ENCODE measurements at places on chromosomes 7 and 10.

- no peak for DNase-seq
Measured at GRCh38 chr7:959271-959670, 4.8 kb upstream of the ADAP1 start.

GRCh38 chr7:120227255-120227654 is 45.7 kb upstream of the KCND2 start:
- DNase-seq: no peak

- DNase-seq: no peak
Measured at GRCh38 chr10:14215641-14216040, 115.1 kb downstream of the FRMD4A start.

DNA sequence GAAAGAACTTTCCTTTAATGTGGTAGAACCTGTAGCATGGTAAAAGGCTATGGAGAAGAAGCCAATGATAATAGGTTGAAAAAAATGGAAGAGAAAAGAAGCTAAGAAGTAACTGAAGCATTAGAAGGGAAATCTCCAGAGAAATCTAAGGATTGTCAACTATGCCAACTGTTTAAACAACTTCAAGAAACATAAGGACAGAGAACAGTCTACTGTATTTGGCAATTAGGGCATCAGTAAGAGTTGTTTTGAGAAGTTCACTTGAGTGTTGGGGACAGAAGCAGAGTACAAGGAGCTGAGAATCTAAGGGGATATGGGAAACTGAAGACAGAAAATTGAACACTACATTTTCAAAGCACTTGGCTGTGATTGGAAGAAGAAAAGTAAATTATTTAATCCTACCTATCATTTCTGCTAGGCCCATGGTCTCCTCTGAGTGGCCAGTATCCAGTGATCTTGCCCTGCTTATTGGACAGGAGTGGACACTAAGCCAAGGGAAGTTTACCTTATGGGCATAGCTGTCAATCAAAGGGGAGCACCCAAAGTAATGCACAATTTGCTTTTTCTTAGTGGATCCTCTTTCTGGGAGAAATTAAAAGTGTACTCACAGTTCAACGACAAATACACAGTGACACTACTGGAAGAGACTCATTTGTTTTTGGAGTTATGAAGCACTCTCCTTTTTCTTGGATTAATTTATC is 56.4 kb upstream of the CCDC71L start:
- DNase-seq: no peak

Measured in body of pancreas (tissue), 4 donors.